ENCODE measurements at places on chromosomes 13 and 19.

- no peak for DNase-seq
Measured at GRCh38 chr13:48158915-48159314, 64.0 kb upstream of the MED4 start.

DNA sequence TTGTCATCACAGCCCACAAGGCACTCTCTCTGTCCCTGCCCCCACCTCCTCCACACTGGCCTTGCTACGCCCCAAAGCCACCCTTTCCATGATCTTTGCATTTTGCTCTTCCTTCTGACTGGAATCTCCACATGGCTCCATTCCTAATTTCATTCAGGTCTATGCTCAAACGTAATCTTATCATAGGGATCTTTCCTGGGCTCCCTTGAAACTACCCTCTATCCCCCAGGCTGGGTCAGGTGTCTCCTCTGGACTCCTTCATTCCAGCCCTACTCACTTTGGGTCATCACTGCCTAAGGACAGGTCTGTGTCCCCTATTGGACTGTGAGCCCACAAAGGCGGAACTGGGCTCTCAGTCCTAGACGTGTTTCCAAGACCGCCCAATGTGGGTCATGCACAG lies 3.1 kb downstream of the GEMIN7 start:
- DNase-seq = no peak

GRCh38 chr13:56670563-56670962 lies 470.2 kb upstream of the PRR20A start:
- no peak for DNase-seq

DNA sequence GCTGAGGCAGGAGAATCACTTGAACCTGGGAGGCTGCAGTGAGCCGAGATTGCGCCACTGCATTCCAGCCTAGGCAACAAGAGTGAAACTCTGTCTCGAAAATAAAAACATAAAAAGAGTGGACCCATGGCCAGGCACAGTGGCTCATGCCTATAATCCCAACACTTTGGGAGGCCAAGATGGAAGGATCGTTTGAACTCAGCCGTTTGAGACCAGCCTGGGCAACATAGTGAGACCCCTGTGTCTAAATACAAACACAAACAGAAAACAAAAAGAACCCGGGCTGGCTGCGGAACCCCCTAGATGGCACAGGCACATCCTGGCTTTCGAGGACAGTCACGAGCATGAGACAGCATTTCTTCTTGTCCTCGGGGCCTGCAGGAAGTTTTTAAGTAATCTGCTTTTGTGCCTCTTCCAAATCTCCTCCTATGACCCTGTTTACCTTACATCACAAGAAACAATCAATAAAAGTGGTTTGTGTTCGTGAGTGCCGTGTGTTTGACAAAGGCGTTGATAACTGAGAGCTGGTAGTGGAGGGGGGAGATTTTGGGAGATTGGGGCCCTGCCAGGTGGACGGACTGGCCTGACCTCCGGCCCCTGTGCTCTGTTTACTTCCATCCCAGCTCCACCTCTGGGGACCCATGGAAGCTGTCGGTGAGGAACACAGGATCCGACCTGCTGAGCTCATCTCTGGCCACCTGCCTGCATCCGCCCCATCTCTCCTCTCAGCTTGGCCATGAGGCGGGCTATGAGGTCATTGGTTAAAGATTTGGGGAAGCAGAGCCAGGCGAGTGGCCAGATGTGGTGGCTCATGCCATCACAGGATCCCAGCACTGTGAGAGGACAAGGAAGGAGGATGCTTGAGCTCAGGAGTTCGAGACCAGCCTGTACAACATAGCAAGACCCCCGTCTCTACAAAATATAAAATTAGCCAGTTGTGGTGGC lies 5.9 kb upstream of the GDF15 start:
- no peak for DNase-seq

- DNase-seq = no peak
Measured at GRCh38 chr19:7605490-7606222, 10.0 kb downstream of the CAMSAP3 start.

DNA sequence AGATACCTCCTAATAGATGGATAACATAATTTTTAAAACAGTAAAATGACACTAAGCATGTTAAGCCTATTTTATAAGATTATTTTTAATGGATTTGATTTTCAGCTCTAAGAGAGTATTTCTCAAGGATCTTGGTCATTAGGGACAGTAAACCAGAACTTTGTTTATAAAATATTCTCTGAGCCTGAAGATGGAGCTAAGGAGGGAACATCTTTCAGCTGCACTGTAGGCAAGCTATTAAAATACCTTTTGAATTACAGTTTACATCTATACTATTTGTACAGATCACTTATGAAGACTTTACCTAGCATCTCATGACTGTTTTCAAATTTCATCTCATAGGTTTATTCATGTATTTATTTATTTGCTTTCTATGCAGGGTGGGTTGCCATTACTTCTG lies 345.3 kb downstream of the MYO16 start:
- no peak for DNase-seq

DNA sequence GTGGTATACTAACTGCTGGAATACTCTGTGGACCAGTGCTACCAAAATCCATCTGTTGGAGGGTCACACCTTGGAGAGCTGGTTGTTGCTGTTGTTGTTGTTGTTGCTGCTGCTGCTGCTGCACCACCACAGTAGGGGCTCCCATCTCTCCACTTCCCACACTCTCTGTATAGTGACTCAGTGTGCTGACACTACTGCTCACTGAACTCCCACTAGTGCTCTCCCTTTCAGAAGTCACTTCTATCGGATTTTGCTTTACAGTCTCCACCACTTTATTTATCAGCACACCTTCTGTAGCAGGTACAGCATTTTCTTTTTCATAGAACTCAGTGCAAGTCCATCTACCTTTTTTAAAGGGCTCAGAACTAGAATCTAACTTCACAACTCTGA lies 1.7 kb downstream of the TSC22D1 start:
- no peak for DNase-seq

DNA sequence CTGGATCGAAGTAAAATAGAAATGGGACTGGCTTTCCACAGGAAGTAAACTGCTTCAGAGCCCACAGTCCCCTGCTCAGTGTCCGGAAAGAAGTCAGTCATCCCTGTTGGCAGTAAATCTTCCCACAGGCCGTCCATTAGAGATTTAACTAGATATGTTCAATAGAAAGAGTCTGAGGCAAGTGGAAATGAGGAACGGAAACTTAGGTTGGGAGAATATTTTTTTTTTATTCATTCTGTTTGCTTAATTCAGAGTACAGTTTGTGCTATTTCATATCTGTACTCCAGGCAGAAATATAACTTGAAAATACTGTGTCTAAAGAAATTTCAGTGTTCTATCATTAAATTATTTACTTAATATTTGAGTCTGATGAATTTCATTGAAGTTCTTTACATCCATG lies 22.7 kb downstream of the SLC25A15 start:
- DNase-seq = no peak

GRCh38 chr19:2729943-2730818 lies 9.0 kb upstream of the DIRAS1 start:
- DNase-seq = no peak

Measured in stimulated activated CD4-positive, alpha-beta T cell treated with anti-CD3 and anti-CD28 coated beads, Interleukin-1b, Interleukin-23, amount 100 ng/mL, for 1 hour (primary cell).